ENCODE measurements at places on chromosomes 6 and 20.

GRCh38 chr20:11980263-11980662 lies 62.6 kb downstream of the BTBD3 start:
- DNase-seq, result no peak

- DNase-seq, result no peak
Observed at GRCh38 chr6:35219683-35220326, 6.0 kb downstream of the SCUBE3 start.

DNA sequence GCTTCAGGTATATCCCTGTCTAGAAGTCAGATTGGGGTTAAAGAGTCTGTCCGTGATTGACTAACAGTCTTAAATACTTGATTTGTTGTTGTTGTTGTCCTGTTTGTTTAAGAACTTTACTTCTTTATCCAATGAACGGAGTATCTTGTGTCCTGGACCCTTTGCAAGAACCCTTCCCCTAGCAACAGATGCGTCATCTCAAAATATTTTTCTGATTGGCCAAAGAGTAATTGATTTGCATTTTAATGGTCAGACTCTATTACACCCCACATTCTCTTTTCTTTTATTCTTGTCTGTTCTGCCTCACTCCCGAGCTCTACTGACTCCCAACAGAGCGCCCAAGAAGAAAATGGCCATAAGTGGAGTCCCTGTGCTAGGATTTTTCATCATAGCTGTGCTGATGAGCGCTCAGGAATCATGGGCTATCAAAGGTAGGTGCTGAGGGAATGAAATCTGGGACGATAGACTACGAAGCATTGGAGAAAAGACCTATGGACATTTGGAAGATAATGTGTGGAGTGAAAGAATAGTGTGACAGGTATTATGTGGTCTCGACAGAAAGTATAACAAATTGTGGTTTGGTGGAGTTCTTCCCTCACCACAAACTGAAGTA lies at the start of gene HLA-DRA:
TSS of gene HLA-DRA (plus strand) at position 286 of the 613 bp plus-strand sequence. CDS start at position 350, 64 bp downstream.
- DNase-seq, result no peak

- DNase-seq, result no peak
Observed at GRCh38 chr6:28349344-28349891, 329 bp upstream of the ZKSCAN3 start.

DNA sequence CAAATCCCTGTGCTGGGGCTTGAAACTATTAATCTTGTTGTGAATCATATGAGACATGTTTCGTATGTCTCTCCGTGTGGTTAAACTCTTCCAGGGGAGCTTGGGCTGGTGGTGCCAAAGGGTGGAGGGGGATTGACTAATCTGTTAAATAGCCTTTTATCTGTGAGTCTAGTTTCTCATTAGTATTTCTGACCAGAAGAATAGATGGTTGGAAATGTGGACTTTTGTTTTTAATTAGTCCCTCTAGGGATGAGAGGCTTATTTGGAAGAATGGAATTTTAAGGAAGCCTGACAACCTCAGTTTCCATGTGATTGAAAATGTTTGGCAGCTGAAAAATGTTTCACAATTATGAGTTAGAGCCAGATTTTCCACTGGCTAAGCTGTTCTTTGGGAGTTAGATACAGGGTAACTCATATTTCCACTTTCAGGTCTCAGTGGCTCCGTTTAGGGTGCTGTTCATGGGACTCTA lies 117.3 kb downstream of the BCKDHB start:
- DNase-seq, result no peak

DNA sequence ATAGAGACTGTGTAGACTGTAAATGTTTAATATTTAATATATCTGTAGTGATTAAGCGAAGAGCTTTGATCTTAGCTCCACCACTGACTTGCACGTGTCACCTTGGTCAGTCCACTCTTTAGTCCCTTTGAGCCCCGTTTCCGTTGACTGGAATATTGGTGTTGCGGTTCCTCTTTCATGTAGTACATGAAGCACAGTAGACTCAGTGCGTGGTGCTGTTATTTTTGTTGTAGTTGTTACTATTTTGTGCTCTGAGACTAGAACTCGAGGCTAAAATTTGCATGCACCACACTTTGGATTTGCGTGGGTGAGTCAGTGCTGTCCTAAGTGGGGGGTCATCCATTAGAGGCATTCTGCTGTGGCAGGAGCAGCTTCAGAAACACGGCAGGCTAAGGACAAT lies 291.4 kb downstream of the QKI start:
- DNase-seq, result no peak

DNA sequence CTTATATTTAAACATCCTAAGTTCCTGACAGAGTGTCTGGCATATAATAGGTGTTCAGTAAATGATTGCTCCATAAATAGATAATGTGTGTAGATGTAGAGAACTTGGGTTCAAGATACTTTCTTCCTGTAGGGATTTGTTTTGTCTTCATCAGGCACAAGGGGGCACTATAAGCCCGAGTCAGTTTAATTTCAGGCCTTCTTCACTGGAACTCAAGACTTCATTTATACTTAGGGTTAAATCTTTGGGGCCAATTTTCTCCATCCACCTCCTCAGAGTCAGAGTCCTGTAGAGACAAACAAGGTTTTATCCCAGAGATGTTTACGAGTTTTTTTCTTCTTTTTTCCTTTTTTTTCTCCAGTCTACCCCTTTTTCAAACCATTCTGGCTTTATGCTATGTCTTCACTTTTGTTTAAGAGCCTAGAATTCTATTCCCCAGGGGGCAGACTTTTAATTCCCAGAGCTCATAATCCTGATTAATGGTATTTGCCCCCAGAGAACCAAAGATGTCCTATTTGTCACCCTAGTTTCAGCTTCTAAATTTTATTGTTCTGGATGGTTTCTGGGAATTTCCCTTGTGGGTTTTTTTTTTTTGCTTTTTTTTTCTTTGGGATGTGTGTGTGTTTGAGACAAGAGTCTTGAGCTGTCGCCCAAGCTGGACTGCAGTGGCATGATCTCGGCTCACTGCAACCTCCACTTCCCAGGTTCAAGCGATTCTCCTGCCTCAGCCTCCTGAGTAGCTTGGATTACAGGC lies 88.4 kb downstream of the HFE start:
- DNase-seq, result no peak

- DNase-seq, result no peak
Observed at GRCh38 chr6:147711476-147711875, 203.0 kb downstream of the SAMD5 start.

GRCh38 chr6:159440911-159441703 lies 251.9 kb downstream of the SOD2 start:
- DNase-seq, result no peak

DNA sequence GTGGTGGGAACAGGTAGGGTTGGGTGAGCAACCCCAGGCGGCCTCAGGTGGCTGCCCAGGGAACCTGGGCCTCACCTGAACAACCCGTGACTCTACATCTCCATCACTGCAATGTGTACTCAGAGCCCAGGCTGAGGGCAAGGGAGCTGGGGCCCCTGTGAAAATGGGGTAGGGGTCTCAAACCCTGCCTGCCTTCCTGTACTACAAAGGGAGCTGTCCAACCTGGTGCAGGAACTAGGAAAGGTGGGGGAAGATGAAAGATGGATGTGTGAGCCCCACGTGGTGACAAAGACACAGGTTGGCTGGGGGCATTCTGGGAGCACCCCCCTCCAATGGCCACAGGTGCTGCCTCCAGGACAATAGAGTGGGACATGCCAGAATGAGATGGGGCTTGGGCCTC lies 62.1 kb upstream of the SLC2A12 start:
- no peak for DNase-seq

DNA sequence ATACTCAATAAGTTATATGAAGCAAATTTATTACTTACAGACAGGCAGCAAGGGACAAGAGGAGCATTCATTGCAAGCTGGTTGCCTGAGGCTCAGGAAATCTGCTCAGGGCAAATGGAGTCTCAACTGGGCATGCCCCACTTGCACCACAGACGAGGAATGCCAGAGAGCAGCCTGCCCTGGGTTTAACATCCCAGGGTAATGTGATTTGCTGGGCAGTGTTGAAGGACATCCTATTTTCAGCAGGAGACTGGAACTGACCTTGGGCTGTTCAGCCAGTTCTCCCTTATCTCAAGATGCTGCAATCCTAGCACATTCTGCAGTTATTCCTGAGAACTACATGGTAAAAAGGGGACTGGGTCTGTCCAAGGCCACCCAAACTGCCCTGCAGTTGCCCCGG lies 3.8 kb upstream of the ENTPD6 start:
- DNase-seq, result no peak

DNA sequence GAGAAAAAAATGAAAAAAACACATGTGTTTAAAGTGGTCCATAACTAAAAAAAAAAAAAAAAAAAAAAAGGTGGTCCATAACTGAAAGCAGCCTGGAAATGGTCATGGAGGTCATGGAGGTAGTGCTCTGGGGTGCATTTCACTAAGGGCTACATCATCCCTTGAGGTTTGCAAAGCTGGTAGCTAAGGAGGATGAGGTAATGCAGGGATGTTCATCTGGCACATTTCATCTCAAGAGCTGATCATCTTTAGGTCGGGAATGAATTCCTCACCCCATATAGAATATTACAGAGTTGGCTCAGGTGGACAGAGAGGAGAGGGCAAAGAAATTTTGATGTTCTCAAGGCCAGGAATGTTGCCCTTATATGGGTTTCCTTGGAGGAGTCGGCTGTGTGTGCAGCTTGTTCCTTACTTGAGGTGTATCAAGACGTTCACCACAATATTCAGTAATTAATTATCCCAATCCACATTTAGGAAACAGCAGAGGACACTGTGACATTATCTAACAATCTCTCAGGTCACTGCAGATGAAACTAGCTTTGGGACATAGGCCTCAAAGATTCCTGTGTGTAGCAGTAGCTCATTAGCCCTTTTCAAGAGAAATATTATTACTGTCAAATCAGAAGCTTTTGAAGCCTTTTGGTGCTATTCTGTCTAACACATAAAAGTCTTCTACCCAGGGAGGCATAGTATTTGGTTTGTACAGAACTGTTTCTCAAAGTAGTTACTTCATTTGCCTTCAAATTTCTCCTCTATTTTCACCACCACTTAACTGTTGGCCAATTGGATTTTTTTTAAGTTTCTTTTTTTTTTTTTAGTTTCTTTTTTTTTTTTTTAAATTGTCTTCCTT lies 46.8 kb downstream of the CYP24A1 start:
- no peak for DNase-seq

- no peak for DNase-seq
Observed at GRCh38 chr6:40131675-40132074, 197.4 kb upstream of the MOCS1 start.

DNA sequence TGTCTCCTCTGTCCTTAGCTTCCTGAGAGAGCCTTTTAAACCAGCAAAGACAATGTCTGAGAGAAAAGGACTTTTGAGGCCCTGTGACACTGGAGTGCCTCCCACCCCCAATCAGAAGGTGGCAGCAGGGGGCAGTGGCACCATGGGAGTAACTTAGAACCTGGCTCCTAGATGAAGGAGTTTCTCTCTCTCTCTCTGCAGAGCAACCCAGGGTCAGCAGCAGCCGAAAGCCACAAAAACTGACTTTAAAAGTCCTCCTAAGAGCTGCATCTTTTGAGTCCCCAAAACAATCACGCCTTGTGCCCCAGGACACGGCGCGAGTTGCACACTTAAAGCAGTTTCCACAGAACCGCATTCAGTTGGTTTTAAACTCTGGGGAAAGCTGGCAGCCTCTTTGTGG lies 5.3 kb upstream of the TCP11 start:
- no peak for DNase-seq

DNA sequence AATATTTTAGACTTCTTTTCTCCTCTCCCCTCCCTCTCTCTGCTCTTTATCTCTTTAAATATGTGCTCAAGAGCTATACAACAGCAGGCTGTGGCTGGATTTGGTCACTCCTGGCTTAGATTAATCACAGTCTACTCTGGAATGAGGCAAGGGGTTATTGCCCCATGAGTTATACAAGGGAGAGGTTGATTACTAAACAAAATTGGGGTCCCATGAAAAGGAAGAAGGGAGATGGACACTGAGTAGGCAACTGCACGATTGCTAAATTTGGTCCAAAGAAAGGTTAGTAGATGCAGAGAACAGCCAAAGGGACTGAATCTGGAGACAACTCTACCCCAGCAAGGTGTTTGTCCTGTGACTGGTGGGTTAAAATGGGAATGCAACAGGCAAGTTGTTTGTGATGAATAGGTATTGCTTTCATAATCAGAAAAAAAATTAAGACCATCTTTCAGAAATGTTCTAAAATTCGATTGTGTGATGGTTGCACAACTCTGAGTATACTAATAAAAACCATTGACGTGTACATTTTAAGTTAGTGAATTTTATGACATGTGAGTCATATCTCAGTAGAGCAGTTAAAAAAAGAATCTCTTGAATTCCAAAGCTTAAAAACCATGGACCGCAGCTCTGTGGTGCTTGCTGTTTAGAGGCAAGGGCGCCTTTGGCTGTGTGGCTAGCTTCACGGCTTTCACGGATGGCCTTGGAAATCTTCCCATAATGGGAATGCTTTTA lies 57.1 kb downstream of the KIZ start:
- no peak for DNase-seq

DNA sequence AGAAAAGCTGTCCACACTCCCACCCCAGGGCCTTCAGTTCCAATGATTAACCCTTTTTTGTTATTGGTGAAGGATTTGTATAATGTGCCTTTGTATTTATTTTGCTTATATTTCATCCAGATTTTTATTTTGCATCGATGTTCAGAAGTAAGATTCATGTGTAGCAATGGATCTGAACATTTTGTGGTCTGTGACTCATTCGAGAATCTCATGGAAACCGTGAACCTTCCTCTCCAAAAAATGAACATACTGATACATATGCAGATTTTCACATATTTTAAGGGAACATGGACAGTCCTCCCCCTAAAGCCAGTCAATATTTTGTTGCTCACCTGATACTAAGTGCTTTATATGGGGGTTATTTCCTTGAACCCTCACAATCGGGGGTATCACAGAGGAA lies 421.8 kb upstream of the SOX4 start:
- no peak for DNase-seq

GRCh38 chr20:60263725-60264709 lies 305.8 kb downstream of the CDH26 start:
- DNase-seq, result no peak

GRCh38 chr20:44405257-44405656 lies 49.8 kb downstream of the HNF4A start:
- DNase-seq, result no peak

DNA sequence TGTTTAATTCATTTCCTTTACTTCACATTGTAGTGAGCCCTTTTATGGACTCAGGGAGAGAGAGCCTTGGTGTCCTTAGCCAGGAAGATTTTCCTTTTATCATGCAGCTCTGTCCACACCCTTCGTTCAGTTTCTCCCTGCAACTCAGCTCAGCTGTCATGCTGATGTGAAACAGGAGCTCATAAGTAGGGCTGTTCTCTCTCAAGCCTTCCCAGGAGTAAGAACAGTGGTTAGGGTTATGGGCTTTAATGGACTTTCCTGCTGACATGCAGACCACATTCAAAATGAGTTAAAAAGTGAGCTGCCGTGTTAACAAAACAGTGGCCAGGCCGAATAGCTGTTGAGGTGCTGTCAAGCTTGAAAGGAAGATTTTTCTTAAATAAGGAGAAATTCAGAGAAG lies 104.1 kb downstream of the BCKDHB start:
- no peak for DNase-seq

GRCh38 chr6:154440422-154441043 lies 70.0 kb downstream of the CNKSR3 start:
- no peak for DNase-seq

- DNase-seq, result no peak
Observed at GRCh38 chr20:64247307-64247618, 8.3 kb upstream of the PCMTD2 start.

GRCh38 chr6:89562093-89562973 lies 76.2 kb downstream of the LYRM2 start:
- DNase-seq, result no peak

Data from stimulated activated CD8-positive, alpha-beta memory T cell treated with anti-CD3 and anti-CD28 coated beads, Interleukin-12 subunit alpha, Interleukin-12 subunit beta, amount 100 ng/mL, for 1 hour (primary cell).